Activated CD4-positive, alpha-beta T cell treated with anti-CD3 and anti-CD28 coated beads, Interleukin-2, amount 50 U/mL, for 24 hours (primary cell): ENCODE measurements at places on chromosomes 1 and 21.

DNA sequence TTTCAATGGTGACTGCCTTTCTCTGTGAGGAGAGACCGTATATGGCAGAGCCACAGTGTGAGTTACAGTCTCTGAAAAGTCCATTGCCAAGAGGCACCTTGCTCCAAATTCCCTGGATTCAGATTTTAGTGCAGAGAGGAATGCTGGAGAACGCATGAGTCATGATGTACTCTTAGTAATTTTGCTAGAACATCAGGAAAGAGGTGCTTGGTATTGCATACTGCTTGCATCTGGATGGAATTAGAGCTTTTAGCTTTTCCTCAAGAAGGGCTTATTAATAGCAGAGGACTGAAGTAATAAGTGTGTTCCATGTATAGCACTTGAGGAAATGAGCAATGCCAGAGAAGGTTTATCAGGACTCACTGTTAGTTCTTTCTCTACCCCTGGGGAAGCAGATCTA is 40.5 kb upstream of the AKT3 start:
- DNase-seq: no peak

- peak; percentile 23 for DNase-seq
These were observed 459 bp downstream of the SERBP1 start for GRCh38 chr1:67429528-67430357.

DNA sequence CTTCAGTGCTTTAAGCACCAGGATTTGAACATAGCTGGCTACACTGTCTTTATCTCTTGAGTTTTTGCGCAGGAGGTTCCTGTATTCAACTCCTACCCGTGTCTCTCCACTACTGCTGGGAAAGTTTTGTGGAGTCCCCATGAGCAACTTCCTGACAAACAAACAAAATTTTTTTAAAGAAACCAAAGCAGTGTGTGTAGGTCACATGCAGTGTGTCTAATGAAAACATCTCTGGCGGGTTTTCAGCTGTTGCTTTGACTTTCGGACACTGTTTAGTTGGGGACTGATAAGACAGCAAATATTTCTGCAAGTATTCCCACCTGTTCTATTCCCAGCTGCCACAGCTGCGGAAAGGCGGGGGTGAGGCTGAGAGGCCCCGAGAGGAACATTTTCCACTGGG is 2.0 kb downstream of the PSEN2 start:
- no peak for DNase-seq

- no peak for DNase-seq
These were observed 13.0 kb downstream of the FAM20B start for GRCh38 chr1:179038528-179039281.

DNA sequence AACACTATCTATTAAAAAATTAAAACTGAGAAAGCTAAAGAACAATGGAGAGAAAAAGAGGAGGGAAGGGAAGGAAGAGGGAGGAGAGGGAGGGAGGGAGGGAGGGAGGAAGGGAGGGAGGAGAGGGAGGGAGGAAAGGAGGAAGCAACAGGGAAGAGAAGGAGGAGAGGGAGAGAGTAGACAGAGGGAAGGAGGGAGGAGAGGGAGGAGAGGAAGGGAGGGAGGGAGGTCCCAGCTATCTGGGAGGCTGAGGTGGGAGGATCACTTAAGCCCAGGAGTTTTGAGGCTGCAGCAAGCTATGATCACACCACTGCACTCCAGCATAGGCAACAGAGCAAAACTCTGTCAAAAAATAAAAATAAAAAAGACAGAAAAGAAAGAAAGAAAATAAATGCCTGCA is 16.5 kb downstream of the ZBTB17 start:
- no peak for DNase-seq
